ENCODE measurements at places on chromosomes 5 and 9.

- DNase-seq, result peak; percentile 11
Measured at GRCh38 chr9:79220251-79220650, 351.5 kb upstream of the TLE4 start.

DNA sequence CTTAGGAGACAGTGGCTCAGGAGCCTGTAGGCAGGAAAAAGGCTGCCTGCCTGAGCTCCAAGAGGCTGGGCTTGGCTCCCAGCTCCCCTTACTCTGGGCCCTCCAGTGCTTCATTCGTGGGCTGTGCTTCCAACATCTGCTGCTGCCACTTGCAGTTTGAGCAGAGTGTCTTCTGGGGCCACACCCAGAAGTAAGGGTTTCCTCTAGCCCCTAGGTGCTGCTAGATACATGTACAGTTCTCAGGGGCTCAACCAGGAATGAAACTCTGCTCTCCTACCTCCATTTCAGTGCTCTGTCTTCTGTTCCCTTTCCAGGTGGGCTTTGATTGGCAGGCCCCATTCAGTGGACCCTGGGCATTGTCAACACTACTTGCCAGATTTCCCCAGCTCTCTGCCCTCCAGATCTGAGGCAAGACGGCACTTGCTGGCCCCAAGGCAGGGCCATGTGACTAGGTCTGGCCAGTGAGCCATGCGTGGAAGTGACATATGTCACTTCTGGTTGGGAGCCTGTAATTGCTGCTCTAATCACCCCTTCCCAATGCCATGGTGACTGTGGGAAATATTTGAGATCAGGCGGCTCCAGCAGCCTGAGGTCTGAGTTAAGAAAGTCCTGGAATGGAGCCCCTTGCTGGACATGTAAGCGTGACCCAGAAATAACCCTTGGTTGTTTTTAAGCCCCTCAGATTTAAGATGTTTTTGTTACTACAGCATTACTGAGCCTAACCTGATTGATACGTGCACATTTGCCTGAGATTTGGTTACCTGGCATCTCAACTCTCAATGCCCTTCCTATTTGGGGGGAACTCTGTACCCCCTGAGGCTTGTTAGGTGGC, 9.4 kb upstream of the BOD1 start:
- DNase-seq, result no peak

- DNase-seq, result peak; percentile 56
Measured at GRCh38 chr5:79236970-79237739, 1.2 kb downstream of the JMY start.

- DNase-seq, result no peak
Measured at GRCh38 chr9:1456301-1457024, 406.3 kb downstream of the DMRT2 start.
